ENCODE measurements at places on chromosomes 1 and 21. TPM values are rescaled to one million over a fixed set of nuclear protein-coding genes. Genes with fewer than 3 reads are reported as not detected.

- no peak overlapping the region for H3K4me3 ChIP-seq
- H3K36me3 ChIP-seq, result no peaks in the 10 kb centered on the region
- no peaks in the 10 kb centered on the region for H3K4me1 ChIP-seq
- no peaks in the 10 kb centered on the region for H3K27me3 ChIP-seq
- no peak overlapping the region for H3K27ac ChIP-seq
Measured at GRCh38 chr21:20730441-20730840, 267.8 kb upstream of the NCAM2 start.

- H3K27me3 ChIP-seq, result no peaks in the 10 kb centered on the region
- H3K4me3 ChIP-seq, result peak overlapping the region; percentile 81
- peak overlapping the region; percentile 84 for H3K27ac ChIP-seq
- no peaks in the 10 kb centered on the region for H3K4me1 ChIP-seq
- no peak for DNase-seq
Measured at GRCh38 chr1:23869051-23869450, 961 bp upstream of the FUCA1 start.

DNA sequence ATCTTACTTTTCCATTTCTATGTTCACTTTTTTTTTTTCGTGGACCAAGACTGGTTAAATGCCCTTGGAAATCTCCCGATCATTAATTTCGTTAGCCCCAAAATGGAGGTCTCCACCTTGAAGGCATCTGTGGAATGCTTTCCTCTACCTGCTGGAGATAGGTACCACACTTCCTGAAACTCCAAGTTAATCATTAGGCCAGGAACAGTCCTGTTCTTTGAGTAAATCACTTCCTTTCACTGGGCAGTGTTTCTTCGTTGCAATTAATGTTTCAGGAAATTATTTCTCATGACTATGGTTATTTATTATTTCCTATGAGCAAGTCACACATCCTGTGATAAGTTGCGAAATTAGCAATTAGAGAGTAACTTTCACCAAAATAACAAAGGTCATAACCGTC lies 225.2 kb upstream of the LYPLAL1 start:
- no peaks in the 10 kb centered on the region for H3K4me1 ChIP-seq
- no peaks in the 10 kb centered on the region for H3K27me3 ChIP-seq
- H3K4me3 ChIP-seq, result no peak overlapping the region
- H3K36me3 ChIP-seq, result no peaks in the 10 kb centered on the region
- no peak overlapping the region for H3K27ac ChIP-seq

GRCh38 chr1:190119683-190120082 lies 358.0 kb downstream of the BRINP3 start:
- H3K27me3 ChIP-seq, result no peaks in the 10 kb centered on the region
- no peak for DNase-seq
- H3K4me1 ChIP-seq, result no peaks in the 10 kb centered on the region
- H3K27ac ChIP-seq, result no peak overlapping the region
- H3K36me3 ChIP-seq, result no peaks in the 10 kb centered on the region

DNA sequence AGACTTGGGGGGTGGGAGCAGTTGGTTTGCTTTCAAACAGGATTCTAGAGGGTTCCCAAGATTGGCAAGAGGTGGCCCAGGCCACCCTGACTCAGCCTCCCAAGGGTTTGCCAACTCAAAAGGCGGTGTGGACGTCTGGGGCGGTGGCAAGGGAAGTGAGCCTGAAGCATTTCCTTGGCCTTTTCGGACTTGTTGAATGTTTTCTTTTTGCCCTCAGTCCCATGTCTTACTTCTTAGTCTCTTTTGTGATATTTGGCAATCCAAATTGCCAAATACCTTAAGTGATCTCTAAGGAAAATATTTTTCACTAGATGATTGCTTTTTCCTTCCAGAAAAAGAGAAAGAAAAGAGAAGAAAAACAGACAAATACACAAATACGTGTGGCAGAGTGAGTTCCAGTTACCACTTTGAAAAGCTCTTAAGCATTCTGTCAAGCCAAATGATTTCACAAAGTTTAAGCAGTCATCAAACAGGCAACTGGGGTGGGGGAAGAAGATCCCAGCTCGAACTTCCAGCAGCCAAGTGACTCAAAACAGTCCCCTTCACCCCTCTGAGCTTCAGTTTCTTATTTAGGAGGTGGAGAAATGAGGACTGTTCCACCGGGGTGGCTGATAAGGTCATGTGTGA lies 374.6 kb upstream of the USP24 start:
- no peaks in the 10 kb centered on the region for H3K27me3 ChIP-seq
- H3K27ac ChIP-seq, result peak overlapping the region; percentile 15
- no peaks in the 10 kb centered on the region for H3K4me1 ChIP-seq
- no peaks in the 10 kb centered on the region for H3K36me3 ChIP-seq
- H3K4me3 ChIP-seq, result no peak overlapping the region

GRCh38 chr1:95994643-95995042 lies 726.9 kb upstream of the PTBP2 start:
- no peak for DNase-seq
- H3K27me3 ChIP-seq, result no peaks in the 10 kb centered on the region
- H3K27ac ChIP-seq, result no peak overlapping the region
- no peak overlapping the region for H3K4me3 ChIP-seq
- H3K36me3 ChIP-seq, result no peaks in the 10 kb centered on the region

GRCh38 chr1:47558601-47559593 lies 121.1 kb downstream of the FOXD2 start:
- no peaks in the 10 kb centered on the region for H3K36me3 ChIP-seq
- H3K4me1 ChIP-seq, result no peaks in the 10 kb centered on the region
- peak; percentile 73 for DNase-seq
- no peaks in the 10 kb centered on the region for H3K27me3 ChIP-seq
- H3K4me3 ChIP-seq, result peak overlapping the region; percentile 23

DNA sequence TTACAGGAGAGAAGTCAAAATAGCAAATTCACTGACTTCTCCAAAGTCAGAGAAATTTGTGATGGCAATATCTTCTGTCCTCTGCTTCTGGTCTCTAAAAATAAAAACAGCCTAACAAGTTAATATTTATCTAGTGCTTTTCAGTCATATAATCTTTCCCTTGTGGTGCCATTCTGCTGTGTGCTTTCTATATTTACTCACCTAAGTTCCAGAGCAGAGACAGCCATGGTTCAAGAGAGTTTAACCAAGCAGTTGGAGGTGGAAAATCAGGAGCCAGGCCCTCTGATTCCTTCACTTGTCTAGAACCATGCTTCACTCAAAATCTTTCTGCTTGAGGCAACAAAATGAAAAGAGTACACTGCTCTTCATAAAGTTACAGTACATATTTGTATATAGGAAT lies 39.3 kb downstream of the BRINP2 start:
- no peak for DNase-seq
- no peak overlapping the region for H3K27ac ChIP-seq
- H3K4me1 ChIP-seq, result no peaks in the 10 kb centered on the region
- no peaks in the 10 kb centered on the region for H3K36me3 ChIP-seq

DNA sequence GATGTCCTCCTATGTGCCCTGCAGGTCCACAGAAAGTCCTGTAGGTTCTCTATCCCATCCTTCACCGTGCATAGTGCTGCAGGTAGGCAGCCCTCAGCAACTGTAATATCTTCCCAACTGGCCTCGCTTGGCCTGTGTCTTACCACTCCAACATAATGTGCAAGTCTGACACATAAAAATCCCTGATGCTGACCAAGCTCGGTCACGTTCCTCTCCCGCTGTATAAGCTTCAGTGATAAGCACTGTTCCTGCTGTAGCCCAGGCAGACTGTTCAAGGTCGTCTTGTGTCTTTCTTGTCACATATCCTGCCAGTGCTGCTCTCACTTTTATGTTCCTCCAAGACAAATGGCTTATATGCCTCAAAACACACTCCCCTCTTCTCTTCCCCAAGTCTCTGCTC lies 19.4 kb upstream of the KCNE1 start:
- H3K27me3 ChIP-seq, result no peaks in the 10 kb centered on the region
- H3K27ac ChIP-seq, result no peak overlapping the region
- H3K4me1 ChIP-seq, result no peaks in the 10 kb centered on the region
- no peaks in the 10 kb centered on the region for H3K36me3 ChIP-seq
- DNase-seq, result no peak

DNA sequence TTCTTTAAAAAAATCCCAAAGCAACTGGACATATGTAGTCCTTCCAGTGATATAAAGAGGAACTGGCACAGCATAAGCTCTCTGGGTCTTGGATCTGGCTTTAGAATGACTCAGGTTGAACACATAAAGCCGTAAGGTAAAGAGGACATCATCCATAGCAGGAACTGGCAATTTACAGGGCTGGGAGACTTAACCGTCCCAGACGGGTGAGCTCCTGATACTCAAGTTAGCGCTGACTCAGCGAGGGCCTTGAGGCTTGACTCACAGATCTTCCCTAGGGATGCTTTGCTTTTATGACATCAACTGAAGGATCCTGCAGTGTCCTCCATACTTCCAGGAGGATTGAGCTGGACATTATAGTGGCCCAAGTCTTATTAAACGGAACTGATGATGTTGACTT lies 154.1 kb downstream of the CLIC6 start:
- DNase-seq, result peak; percentile 64
- no peak overlapping the region for H3K4me3 ChIP-seq
- peak overlapping the region; percentile 55 for H3K27ac ChIP-seq
- no peaks in the 10 kb centered on the region for H3K27me3 ChIP-seq
- no peaks in the 10 kb centered on the region for H3K36me3 ChIP-seq
- peaks cover 15% of the 10 kb centered on the region for H3K4me1 ChIP-seq

DNA sequence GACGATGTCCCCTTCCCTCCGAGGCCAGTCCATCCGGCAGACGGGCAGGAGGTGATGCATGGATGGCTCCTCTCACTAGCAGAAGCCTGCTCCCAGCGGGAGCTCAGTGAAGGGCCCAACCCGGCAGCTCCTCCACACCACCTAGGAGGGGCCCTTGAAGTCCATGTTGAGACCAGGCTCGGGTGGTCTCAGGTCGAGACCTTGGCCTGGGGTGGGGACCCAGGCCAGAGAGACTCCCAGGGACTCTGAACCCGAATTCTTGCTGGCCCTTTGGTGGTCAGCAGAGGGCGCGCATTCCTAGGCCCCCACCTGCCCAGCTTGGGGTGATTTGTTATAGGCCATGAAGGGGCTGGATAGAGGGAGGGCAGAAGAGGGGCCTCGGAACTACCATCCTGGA lies 642 bp upstream of the NT5C1A start:
- no peaks in the 10 kb centered on the region for H3K36me3 ChIP-seq
- no peak overlapping the region for H3K27ac ChIP-seq
- no peak overlapping the region for H3K4me3 ChIP-seq
- peaks cover 13% of the 10 kb centered on the region for H3K4me1 ChIP-seq

- H3K36me3 ChIP-seq, result no peaks in the 10 kb centered on the region
- H3K27ac ChIP-seq, result no peak overlapping the region
- no peak overlapping the region for H3K4me3 ChIP-seq
- no peaks in the 10 kb centered on the region for H3K4me1 ChIP-seq
Measured at GRCh38 chr1:150352866-150353265, 11.1 kb upstream of the RPRD2 start.

DNA sequence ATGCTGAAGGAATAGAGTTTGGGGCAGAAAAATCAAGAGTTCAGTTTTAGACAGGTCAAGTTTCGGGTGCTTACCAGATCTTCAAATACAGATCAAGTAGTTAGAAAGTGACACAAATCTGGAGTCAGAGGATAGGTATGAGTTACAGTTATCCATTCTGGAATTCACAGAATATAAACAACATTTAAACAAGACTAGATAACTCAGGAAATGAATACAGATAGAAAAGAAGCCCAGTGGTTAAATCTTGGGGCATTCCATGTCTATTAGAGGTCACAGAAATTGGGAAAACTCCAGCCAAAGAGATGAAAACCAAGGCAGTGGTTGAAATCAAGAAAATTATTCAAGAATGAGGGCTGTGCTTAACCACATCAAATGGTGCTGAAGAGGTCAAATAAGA lies 187.0 kb upstream of the HP1BP3 start:
- H3K27me3 ChIP-seq, result no peaks in the 10 kb centered on the region
- H3K4me3 ChIP-seq, result no peak overlapping the region
- no peak overlapping the region for H3K27ac ChIP-seq
- no peaks in the 10 kb centered on the region for H3K36me3 ChIP-seq
- H3K4me1 ChIP-seq, result no peaks in the 10 kb centered on the region

GRCh38 chr21:38897532-38898421 lies 92.0 kb downstream of the ETS2 start:
- H3K27me3 ChIP-seq, result no peaks in the 10 kb centered on the region
- no peak overlapping the region for H3K4me3 ChIP-seq
- no peak for DNase-seq
- H3K27ac ChIP-seq, result no peak overlapping the region
- no peaks in the 10 kb centered on the region for H3K36me3 ChIP-seq

DNA sequence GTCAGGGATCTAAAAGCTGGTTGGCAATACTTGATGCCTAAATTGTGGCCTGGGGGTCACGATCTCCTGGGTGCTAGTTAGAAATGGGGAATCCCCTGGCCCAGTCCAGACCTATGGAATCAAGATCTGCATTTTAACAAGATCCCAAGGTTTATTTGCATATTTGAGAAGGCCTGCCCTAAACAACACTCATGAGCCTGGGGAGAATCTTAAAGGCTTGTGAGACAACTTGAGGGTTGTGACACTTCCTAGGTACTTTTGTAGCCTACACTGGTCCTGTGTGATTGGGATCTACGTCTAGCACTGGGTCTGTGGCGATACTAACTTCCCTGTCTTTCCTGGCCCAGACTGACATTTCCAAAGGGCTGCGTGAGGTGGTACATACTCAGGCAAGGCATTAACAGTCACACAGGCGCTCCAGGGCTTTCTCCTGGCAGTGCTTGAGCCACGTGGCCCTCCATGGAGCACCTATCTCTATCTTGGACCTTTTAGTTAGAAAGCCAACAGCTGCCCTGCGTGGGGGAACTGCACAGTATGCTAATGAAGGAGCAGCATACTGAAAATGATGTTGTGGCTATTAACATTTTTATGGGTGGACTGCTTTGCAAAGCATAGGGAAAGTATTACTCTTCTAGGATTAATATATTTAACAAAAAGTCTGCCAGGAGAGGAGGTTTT lies 263.1 kb downstream of the ST6GALNAC3 start:
- H3K4me3 ChIP-seq, result no peak overlapping the region
- H3K27me3 ChIP-seq, result no peaks in the 10 kb centered on the region
- no peaks in the 10 kb centered on the region for H3K4me1 ChIP-seq

GRCh38 chr21:38277501-38278131 lies 20.8 kb downstream of the KCNJ15 start:
- H3K4me3 ChIP-seq, result no peak overlapping the region
- no peaks in the 10 kb centered on the region for H3K4me1 ChIP-seq
- no peaks in the 10 kb centered on the region for H3K36me3 ChIP-seq
- no peak for DNase-seq
- no peaks in the 10 kb centered on the region for H3K27me3 ChIP-seq

DNA sequence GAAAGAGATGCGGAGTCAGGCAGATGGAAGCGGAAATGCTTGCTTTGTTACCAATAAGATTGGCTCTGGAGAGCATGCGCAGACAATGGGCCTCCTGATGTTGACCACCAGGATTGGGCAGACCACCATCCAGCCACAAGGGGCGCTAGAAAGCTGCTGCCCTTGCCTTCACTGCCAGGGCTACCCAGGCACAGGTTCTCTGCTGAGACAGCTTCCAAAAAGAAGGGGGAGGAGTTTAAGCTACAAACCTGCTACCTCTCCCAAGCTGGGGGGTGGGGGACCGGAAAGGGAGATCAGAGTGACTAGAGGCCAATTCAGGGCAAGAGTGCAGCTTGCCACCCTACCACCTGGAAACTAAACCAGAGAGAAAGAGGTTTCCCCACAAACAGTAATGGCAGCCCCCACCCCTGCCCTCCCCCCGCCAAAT lies 369.7 kb downstream of the RRAGC start:
- no peaks in the 10 kb centered on the region for H3K27me3 ChIP-seq
- no peaks in the 10 kb centered on the region for H3K4me1 ChIP-seq
- H3K36me3 ChIP-seq, result no peaks in the 10 kb centered on the region
- no peak for DNase-seq
- H3K4me3 ChIP-seq, result no peak overlapping the region
- no peak overlapping the region for H3K27ac ChIP-seq

TPTE gene
- total RNA-seq, result not detected

S100PBP gene
- 44.3 TPM for total RNA-seq

CLCNKB gene
- not detected for total RNA-seq

UBE2U gene
- total RNA-seq, result not detected

TXNIP gene
- total RNA-seq, result 313 TPM

OR4F16 gene
- total RNA-seq, result not detected
